Posterior vena cava (tissue), 2 donors: ENCODE measurements at places on chromosomes 7 and 10. TPM values are rescaled to one million over a fixed set of nuclear protein-coding genes. Genes with fewer than 3 reads are reported as not detected.

The SEC31B gene
- 7.0 TPM for total RNA-seq

The SUN3 gene
- not detected for total RNA-seq

The TCERG1L gene
- not detected for total RNA-seq

The LIPF gene
- not detected for total RNA-seq

The ELAPOR2 gene
- total RNA-seq, result 17.8 TPM

The ADCY1 gene
- total RNA-seq, result 14.7 TPM

The C7orf57 gene
- not detected for total RNA-seq

The ADGRA1 gene
- total RNA-seq, result 0.10 TPM

The SPDYE5 gene
- total RNA-seq, result not detected

DNA sequence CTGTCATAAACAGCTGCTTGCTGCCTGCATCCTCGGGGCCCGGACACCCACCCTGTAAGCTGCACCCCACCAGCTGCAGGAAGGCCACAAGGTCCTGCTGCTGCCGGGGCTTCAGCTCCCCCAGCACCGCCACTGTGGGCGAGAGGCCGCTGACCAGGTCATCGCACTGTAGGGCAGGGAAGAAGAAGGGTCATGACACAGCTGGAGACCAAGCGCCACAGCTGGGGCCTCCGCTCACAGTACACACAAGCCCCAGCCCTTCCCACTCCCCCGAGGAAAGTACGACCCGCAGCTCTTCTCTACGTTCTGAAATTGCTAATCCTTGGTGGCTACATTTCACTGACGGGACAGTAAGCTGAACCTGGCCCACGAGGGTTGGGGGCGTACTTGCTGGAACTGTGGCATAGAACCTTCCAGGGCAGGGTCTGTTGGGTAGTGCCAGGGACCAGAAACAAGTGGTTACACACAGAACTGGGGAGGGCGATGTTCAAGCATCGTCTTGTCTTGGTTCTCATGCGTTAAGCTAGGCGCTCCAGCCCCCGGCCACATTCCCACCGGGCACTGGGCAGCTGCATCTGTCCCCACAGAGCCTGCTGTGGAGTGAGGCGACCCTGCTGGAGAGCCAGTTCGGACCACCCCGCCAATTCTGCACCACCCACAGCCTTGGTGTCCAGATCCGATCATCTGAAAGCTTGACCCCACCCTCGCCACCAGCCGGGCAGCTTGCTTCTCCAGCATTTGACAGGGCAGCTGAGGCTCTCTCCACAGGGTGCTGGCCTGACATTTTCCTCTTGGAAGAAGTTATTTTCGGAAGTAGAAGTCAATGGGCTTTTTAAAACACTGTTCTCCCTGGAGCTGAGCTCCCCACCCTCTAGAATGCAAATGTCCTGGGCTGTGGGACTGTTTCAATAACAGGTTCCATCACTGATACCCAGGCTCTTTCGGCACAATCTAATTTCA is 50.8 kb downstream of the GSDME start:
- DNase-seq, result no peak

DNA sequence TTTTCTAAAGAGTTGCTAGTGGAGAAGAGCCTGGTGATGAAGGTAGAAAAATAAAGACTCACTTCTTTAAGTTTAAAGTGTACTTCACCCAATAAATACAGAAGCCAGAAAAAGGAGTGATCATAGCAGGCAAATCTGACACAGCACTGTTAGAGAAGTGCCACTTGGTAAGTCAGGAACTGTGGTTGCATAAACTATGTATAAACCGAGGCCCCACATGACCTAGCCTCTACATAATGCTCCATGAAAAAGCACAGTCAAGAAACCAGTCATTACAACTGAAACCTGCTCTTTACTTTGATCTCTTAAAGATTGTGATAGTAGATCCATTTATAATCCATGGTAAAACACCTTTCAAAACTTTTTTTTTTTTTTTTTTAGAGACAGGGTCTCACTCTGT is 172.1 kb upstream of the PHYHIPL start:
- no peak for DNase-seq

DNA sequence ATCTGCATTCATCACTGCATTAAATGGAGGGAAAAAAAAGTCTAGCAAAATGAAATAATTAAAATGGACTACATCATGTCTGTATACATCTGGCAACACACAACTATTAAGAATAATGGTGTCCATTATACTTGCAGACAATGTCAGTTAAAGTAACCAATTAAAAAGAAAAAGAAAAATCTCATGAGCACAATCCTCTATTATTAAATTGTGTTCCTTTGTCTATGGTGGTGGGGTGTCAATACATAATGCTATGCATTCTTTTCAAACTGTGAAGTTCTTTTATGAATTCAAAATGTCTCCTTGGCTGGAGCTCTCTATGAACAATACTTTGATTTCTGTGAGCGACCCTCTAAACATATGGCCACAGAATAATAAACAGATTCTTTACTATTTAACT is 63.5 kb downstream of the NRP1 start:
- no peak for DNase-seq

GRCh38 chr7:18366394-18366793 is 129.2 kb upstream of the HDAC9 start:
- no peak for DNase-seq

- no peak for DNase-seq
Observed at GRCh38 chr10:67668448-67668847, 27.5 kb downstream of the CTNNA3 start.

- peak; percentile 40 for DNase-seq
Observed at GRCh38 chr10:124329941-124330340, 88.8 kb downstream of the OAT start.

DNA sequence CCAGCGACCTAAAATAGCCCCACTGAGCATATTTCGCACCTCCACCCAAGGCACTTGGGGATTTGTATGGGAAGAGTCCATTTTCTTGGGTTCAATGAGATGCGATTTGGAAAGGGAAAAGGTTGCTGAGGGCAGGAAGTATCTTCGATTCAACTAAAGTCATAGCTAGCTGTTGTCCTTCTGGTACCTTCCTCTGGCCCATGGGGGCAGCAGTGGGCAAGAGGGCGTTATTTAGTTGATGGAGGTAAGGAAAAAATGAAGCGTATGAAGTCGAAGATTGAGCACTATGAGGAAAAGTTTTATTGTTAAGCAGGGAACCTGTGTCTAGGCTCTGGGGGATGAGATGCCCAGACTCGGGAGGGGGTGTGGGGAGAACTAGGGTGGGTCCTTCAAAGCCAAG is 135.4 kb downstream of the EVX1 start:
- no peak for DNase-seq

DNA sequence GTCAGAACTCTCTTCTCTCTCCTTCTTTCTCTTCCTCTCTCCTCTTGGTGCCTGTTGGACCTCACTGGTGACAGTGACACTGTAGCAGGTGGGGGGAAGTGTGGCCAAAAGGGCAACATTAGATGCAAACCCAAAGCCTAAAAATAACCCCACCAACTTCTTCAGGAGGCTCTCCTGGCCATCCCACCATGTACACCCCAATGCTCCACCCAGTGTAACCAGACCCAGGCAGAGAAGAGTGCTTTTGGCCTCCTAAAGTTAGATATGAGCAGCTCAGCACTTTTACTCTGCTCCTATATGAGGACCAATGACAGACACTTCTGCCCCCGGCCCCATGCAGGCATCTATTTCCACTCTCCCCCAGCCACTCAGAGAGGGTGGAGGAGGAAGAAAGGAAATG is 5.5 kb downstream of the MYOZ1 start:
- no peak for DNase-seq

DNA sequence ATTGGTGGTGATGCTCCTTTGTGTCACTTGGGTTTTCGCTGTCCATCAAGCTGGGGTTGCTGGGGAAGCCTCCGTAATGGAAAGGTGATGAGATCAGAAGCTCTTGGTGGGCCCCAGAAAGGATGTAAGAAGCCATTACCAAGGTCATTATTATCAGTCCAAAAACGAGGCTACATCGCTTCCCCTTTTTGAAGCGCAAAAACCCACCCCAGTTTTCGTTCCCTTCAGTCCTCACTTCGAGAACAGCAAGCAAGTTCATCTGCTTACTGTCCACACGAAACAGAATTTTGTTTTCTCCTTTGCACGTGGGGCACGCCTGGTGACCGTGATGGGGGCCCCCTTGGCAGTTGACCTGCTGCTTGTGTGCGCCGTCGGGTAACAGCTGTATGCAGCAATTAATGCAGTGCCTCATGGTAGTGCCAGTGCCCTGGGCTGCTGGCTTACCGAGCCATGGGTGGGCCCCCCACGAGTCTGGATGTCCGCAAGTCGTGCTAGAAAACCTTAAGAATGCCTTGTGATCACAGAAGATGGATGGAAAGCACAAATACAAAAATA is 47.5 kb downstream of the CHST15 start:
- DNase-seq, result no peak

DNA sequence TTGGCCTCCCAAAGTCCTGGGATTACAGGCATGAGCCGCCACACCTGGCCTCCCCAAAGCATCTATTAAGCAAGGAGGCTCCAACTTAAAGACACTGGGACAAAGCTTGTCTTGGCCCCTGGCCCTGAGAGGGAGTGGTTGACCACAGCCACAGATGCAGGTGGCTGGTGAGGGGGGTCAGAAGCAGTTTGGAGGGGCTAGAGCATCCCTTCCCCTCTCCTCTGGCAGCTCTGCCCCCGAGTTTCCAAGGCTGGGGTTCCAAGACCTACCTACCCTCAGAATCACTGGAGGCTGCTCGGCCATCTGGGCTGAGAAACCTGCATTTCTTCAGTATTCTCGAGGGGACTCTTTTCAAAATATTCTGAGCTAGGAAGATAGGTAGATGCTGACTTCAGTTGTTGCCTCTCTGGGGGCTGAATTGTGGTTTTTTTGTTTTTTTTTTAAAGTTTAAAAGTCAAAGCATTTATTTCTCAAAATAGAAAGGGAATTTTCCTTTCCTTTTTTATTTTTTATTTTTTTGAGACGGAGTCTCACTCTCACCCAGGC is 32.6 kb downstream of the DDIT4 start:
- no peak for DNase-seq

DNA sequence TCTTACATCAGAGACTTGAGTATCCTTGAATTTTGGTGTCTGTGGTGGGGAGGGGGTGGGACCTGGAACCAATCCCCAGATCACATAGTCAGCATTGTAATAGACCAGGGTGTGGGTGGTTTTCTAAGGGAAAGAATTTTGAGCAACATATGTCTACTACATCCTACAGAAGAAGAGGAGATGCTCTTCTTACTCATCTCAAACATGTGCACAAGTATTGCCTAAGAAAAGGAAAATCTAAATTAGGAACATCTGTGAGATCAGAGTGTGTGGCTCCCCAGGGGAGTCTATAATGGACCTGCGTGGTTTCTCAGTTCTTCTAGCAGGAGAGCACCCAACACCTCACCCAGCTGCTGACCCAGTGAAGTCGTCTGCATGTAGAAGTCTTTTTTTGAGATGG is 148.8 kb downstream of the CCDC3 start:
- no peak for DNase-seq

- no peak for DNase-seq
Observed at GRCh38 chr10:17785276-17785930, 23.7 kb upstream of the MRC1 start.

GRCh38 chr7:55792048-55792447 is 70.5 kb downstream of the SEPTIN14 start:
- no peak for DNase-seq

- DNase-seq, result no peak
Observed at GRCh38 chr10:49264177-49264677, 34.7 kb upstream of the C10orf71 start.

DNA sequence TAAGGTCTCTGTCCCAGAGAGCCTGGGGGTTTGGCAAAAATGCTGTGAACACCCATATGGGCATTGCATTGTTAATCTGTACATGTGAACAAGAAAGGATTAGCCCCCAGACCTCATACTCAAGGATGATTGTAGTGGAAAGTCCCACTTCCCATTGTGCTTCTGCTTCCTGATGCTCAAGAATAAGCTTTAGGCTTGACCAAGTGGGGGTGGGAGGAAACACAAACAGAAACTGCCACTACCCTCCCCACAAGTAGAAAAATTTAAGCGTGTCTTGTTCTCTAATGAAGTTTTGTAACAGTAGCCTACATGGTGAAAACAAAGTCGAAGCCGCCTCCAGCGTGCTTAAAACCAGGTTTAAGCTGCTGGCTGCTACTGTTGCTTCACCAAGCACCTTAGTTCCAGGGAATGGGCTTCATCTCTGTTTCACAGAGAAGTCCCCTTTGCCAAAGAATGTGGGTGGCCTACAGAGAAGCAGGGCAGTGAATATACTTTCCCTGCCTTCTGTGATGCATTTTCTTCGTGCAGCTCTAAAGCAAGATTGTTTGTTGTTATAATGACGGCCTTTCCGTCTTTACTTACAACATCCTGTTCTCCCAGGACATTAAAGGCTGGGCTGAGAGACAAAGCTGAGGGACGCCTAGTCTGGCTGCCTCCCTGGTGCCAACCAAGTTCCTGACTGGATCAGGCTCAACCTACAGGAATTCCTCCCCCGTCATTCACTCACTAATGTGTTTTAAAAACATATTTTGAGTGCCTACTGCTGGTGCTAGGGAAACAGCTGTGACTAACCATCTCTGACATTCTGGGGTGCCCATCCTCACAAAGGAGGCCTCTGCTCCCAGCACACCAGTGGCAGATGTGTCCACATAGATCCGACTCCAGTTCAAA is 32.1 kb upstream of the CCSER2 start:
- no peak for DNase-seq

GRCh38 chr7:36734731-36735130 is 10.4 kb upstream of the AOAH start:
- no peak for DNase-seq

DNA sequence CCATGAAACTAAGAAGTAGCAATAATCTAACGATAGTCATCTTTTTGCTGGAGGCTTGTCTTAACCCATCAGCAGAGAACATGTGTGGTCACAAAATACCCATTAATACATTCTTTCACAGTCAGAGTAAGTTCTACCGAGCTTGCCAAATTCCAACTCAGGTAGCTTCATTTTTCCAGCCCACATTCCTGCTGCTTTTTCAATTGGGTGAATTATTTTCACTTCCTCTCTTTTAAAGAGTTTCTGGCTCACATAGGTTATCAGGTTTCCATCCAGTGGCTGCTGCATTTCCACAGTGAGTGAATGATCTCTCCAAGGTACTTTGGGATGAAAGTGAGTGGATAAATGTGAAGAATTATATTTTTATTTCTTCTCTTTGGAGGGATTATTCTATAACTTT is 233.1 kb downstream of the SEMA3E start:
- DNase-seq, result no peak

- no peak for DNase-seq
Observed at GRCh38 chr7:3461923-3462322, 160.9 kb downstream of the SDK1 start.

DNA sequence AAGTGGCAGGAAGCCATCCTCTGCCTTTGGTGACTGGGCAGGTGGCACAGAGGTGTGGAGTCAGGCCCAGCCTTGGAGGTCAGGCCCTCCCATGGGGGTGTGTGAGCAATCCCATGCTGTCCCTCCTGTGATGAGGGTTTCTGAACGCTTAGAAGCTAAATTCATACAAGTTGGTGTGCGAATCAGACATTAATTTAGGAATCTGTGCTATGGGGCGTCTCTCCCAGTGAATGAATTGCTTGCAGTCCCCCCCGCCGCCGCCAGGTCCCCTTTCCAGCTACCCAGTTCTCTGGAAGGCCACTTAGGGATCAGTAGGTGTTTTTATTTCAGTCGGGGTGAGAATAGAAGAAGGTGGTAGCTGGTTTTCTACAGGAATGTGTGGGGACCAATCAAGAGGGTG is 37.5 kb downstream of the LRRC18 start:
- DNase-seq, result no peak
